Mesendoderm (in vitro differentiated cells): ENCODE measurements at places on chromosomes 13 and 19.

DNA sequence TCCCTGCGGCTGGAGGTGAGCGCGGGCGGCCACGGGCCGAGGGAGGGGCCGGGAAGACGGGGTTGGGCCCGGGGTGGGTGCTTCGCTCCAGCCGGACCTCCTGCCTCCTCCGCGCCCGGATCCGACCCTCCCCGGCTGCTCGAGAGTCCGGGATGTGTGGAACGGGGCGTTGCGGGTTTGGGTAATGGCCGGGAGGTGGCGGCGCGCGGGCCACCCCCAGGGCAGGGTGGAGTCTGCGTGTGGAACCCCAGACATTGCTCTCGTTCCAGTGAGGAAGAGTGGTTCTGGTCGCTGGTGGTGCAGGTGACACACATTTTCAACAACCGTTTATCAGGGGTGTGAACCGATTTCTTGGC is 38.8 kb downstream of the ARHGEF7 start:
- no peak for DNase-seq

DNA sequence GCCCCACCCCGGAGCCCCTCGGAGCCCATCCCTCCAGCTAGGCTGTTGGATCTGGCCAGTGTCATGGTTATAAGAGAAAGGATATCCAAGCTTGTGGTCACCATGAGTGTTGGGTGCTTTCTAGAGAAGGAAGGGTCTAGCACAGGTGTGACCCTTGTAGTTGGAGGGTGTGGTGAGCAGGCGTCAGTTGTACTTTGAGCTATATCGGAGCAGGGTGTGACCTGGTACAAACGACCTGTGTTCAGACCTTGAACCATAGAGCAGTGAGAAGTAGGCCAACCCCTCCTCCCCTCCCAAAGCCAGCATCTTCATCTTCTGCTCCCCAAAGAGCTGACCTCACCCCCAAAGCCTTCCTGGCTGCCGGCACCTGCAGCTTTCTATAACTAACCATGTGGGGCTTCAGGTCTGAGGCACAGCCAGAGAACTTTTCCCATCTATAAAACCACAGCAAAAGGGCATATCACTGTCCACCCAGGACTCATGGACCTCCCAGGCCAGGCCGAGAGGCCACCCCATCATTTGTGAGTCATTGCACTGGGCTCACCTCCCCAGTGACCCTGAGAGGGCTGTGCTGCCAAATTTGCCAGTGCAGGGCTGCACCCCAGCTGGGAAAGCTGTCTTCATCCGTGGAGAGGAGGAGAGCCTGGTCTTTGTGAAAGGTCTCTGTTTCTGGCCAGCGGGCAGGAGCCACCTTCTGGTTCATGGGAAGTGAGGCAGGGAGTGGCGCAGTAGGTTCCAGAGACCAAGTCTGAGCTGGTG is 14.2 kb downstream of the RAB8A start:
- no peak for DNase-seq

- DNase-seq = no peak
Observed at GRCh38 chr13:60838581-60838980, 441.6 kb downstream of the TDRD3 start.

- DNase-seq = no peak
Observed at GRCh38 chr19:48239582-48240141, 16.1 kb downstream of the CARD8 start.

DNA sequence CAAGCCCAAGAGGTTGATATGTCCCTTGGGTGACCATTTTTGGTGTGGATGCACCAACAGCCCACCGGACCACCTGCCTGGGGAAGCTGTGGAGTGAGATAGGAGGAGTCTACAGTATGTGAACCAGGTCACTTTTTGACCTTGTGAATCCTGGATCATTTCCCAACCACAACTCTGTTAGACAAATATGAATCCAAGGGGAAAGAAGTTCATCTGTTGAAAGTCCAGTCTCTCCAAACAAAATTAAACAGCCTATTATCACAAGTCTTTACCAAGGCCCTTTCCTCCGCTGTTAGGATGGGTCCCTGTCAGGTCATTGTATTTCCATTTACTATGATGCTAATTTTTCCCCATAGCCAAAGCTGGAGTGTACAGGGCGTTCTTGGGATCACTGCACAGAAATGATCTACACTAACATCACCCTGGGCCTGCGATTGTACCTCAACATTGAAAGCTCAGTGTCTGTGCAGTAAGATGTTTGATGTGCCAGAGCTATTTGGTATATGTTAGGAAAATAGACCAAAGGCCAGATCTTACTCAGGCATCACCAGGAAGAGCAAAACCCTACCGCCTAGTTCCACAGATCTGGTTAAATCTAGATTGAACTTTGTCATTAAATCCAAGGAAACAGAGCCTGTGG is 117.1 kb downstream of the STARD13 start:
- no peak for DNase-seq

- DNase-seq = no peak
Observed at GRCh38 chr13:79434556-79434955, 28.5 kb upstream of the RBM26 start.

GRCh38 chr19:46283771-46284170 is 13.1 kb upstream of the HIF3A start:
- no peak for DNase-seq

DNA sequence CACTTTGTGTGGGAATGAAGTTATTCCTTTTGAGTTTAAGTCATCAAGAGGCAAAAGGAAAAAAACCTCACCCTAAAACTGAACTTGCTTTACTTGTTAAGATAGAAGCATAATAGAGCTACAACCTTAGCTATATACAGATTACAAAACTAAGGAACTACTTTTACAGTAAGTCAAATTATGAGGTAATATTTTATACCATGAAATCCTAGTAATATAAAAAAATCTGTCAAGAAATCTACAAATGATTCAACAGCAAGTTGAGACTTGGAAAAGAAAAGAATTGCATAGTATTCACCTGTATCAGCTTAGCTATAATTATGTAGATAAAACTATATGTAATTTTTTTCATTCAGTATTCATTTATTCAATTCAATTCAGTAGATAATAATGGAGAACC is 335.3 kb downstream of the KLF5 start:
- DNase-seq = no peak
